ENCODE measurements at places on chromosomes 5 and 9.
A peak's percentile ranks its signal among the peaks of the same experiment; 100 is the strongest.

DNA sequence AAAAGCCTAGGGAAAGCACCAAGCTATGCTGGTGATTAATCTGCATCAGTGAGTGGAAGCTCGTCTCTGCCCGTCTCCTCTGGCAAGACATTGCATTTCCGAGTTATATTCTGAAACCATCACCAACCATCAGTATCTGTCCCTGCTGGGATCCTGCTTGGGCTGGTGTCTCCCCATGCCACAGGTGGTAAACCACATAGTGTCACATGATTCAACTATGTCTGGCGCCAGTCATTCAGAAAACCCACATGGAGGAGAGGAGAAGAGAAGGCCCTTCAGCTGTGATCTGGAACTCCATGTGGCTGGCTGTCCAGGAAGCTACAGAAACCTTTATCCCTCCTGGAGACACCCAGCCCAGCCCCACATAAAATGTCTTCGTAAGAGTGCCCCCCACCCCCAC, 4.8 kb downstream of the IL9 start:
- DNase-seq = peak; percentile 45

DNA sequence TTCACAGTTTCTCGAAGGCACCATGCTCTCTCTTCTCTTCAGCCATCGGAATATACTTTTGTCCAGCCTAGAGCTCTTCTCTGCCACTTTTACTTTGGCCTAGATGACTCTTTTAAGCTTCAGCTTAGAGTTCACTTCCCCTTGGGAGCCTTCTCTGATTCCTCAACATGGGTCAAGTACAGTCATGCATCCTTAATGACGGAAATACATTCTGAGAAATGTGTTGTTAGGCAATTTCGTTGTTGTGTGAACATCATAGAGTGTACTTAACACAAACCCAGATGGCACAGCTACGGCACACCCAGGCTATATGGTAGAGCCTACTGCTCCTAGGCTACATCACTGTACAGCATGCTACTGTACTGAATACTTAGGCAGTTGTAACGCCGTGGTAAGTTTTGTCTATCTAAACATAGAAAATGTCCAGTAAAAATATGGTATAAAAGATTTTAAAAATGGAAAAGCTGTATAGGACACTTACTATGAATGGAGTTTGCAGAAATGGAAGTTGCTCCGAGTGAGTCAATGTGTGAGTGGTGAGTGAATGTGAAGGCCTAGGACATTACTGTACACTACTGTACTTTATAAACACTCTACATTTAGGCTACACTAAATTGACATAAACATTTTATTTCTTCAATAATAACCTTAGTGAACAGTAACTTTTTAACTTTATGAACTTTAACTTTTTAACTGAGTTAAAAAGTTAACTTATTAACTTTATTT, 15.1 kb upstream of the TNFSF15 start:
- no peak for DNase-seq

GRCh38 chr9:68996462-68996861, 17.5 kb downstream of the PRKACG start:
- DNase-seq = no peak

DNA sequence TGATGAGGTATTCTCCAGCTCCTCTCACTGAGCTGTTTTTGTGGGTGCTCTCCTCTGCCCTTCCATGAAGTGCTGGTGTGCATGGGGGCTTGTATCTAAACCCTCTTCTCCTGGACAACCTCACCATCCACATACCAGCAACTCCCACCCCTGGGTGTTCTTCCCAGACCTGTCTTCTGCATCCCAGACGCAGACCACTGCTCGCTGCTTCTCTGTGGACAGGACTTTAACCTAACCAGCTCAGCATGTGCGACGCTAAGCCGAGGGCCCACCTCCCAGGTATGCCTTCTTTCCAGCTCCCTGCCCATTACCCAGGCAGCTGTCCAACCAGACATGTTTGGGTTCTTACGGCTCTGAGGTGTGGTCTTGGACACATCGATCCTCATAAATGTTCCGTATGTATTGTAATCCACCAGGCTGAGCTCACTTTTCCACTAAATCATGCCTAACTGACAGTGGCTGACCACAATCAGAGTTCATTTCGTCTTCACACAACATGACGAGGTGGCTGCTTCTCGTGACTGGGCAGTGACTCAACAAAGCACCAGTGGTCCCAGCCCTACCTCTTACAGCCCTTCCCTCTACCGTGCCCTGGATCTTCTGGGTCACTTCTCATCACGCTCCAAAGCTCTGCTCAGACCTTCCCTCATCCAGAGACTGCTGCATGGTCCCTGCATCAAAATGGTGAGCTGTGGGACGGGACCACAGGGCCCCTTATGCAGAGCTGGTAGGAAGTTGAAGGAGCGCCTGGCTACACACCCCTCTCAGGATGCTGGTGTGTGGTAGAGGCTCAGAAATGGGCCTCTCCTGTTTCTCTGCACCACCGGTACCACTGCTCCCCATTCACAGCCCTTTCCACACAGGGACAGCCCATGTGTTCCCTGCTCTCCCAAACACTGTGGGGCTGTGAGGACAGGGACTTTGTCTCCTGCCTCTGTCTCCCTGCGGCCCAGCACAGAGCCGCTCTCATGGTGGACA, 9.6 kb upstream of the PTGES2 start:
- peak; percentile 85 for DNase-seq

DNA sequence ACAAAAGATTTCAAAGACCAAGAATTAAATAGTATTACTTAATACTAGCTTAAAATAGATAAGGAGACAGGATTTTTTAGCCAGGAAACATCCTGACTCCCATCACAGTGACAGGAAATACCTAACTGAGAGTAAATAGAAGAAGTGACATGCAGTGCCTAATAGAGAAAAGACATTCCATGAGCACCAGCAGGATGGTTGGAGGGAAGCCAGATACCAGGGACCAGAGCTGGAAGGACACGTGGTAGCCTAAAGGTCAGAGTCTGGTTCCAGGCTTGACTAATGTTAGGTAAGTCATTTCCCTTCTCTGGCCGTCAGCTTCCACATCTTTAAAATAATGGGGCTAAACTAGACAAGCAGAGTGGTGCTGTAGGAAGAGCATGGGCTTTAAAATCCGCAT, 41.6 kb downstream of the CDK5RAP2 start:
- DNase-seq = no peak

GRCh38 chr5:173626505-173626820, 10.0 kb upstream of the BOD1 start:
- DNase-seq = no peak

GRCh38 chr5:107092695-107093094, 578.0 kb downstream of the EFNA5 start:
- DNase-seq = peak; percentile 3

DNA sequence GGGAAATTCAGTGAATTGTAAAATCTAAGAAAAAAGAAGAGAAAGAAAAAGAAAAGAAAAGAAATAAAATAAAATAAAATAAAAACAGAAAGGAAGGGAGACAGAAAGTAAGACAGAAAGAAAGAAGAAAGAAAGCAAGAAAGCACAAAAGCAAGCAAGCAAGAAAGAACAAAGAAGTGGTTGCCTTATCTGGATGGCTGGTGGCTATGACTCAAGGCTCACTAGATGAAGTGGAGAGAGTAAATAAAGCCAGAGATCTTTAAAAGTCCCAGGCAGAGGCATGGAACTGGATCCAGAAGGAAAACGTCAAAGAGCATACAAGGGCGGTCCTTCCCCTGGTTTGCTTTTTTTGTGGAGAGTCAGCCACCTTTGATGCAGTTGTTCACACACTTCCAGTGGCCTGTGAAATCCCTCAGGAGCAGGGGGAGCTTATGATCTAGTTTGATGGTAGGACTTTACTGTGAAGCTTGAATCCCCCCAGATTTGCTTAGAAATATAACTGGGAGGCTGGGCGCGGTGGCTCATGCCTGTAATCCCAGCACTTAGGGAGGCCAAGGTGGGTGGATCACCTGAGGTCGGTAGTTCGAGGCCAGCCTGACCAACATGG, 176.7 kb upstream of the HMHB1 start:
- peak; percentile 64 for DNase-seq

- peak; percentile 91 for DNase-seq
These were observed 22.6 kb upstream of the MAMDC2 start for GRCh38 chr9:70020991-70021571.

GRCh38 chr9:419571-420171, 205.0 kb downstream of the DOCK8 start:
- peak; percentile 46 for DNase-seq

- DNase-seq = no peak
These were observed 5.5 kb downstream of the DNAJB5 start for GRCh38 chr9:34994900-34995669.

GRCh38 chr9:136140966-136141365, 22.3 kb upstream of the TMEM250 start:
- no peak for DNase-seq

GRCh38 chr9:116182876-116183275, 29.3 kb downstream of the PAPPA start:
- no peak for DNase-seq

GRCh38 chr5:59209758-59210359, 627.0 kb downstream of the RAB3C start:
- peak; percentile 81 for DNase-seq

DNA sequence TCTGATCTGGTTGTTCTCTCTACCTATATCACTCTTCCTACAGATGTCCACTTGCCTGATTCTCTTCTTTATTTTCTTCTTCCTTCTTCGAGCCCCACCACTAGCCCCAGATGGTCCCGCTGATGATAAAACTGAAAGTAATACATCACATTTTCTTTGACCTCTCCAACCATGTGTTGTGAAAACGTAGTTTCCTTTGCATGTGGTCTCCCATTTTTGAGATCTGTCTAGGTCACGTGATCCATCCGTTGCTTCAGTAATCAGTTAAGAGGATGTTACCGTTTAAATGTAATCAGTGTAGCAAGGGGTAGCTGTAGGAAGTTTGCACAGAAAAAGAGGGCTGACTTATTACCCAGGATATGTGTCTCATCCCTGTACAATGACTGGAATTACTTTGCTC, 426.3 kb upstream of the TLE4 start:
- DNase-seq = no peak

DNA sequence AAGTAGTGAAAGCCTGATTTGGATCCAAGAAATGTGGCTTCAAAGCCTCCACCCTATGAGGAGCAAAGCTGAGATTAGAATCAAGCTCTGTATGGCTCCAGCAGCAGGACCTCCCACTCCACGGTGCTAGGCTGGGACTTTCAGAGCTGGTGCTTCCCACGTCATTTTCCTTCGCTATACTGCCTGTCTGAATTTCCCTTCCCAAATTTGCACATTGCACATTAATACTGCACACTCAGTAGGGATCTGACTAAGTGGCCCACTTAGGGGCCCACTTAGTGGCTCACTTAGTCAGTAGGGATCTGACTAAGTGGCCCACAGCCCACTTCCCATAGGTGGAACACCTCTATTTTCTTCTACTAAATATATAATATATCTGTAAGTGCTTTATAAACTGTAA, 14.1 kb upstream of the SPDL1 start:
- DNase-seq = no peak

- DNase-seq = no peak
These were observed 32.8 kb upstream of the IL17B start for GRCh38 chr5:149411738-149412519.

DNA sequence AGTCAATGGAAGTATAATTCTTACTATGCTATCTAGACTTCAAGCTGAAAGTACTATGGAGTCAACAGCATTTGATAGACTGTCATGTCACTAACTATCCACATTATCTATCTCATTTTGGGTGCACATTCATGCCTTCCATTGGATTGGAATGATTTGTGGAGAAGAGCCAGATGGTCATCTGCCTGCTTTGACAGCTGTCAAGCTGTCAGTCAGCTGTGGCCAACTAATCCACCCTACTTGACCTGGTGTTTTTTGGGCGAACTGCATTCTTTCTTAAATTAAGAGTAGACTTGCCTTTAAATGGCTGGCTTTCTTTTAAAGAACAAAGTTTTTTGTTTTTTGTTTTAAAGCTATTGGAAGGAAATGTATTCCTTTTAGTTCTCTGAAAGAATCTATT, 151.5 kb downstream of the DCP2 start:
- no peak for DNase-seq

- DNase-seq = no peak
These were observed 2.4 kb downstream of the SYK start for GRCh38 chr9:90803860-90804593.

GRCh38 chr9:76107482-76107881, 217.0 kb downstream of the PCSK5 start:
- no peak for DNase-seq

DNA sequence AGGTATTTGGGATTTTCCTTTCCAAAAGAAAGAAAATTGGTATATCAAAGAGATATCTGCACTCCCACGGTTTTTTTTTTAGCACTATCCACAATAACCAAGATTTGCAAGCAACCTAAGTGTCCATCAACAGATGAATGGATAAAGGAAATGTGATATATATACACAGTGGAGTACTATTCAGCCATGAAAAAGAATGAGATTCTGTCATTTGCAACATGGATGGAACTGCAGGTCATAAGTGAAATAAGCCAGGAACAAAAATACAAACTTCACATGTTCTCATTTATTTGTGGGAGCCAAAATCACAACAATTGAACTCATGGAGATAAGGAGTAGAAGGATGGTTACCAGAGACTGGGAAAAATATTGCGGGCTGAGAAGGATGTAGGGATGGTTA, 9.8 kb downstream of the ANKRD31 start:
- DNase-seq = no peak

GRCh38 chr5:116371935-116372334, 202.7 kb downstream of the SEMA6A start:
- no peak for DNase-seq

DNA sequence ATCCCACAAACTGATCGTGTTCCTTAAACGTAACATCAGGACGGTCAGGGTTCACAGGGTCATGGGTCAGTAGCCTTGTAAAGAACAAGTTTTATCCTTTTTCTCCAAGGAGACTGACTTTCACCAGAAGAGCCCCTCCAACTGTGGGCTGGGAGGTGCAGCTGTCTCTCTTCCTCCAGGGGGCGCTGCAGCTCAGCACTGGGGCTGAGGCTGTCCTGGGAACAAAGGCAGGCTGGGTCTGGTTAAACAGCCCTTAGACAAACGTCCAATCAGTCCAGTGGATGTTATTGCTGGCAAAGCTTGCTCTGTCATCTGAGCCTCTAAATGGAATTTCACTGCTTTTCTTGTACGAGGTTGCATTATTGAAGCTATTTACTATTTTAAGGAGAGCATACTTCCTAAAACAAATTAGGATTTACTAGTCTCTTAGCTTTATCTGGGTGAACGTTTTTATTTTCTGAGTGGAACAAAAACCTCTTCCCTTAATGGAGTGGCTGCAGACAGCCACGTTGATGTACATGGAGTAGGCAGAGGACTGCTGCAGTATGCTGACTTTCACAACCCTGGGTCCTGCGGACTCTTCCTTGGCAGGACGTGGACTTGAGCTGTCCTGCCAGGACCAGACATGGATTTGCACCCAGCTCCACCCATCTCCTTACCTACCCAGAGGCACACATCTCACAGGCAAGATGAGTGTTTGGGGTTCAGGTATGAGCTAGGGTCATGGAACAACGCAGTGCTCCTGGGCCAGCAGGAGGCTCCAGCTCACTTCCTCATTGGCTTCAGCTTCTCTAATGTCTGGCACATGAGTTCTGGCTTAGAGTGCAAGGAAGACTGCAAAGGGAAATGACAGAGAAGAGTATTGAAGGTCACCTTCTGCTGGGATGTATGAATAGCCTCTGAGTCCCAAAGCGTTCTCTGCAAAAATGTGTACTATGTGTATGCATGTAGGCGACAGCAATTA, 7.8 kb downstream of the EXOSC2 start:
- peak; percentile 79 for DNase-seq

GRCh38 chr5:61051267-61051666, 106.3 kb downstream of the NDUFAF2 start:
- DNase-seq = peak; percentile 72

- DNase-seq = peak; percentile 32
These were observed 13.7 kb downstream of the OR1J1 start for GRCh38 chr9:122463828-122464632.

GRCh38 chr5:36521219-36521618, 85.2 kb upstream of the SLC1A3 start:
- no peak for DNase-seq

- no peak for DNase-seq
These were observed 237.0 kb upstream of the GRAMD2B start for GRCh38 chr5:126186210-126186609.
